Suprapubic skin (tissue), 4 donors: ENCODE measurements at places on chromosomes 5 and 9. TPM values are rescaled to one million over a fixed set of nuclear protein-coding genes. Genes with fewer than 3 reads are reported as not detected.

Gene ST6GALNAC6
- total RNA-seq = 41.6 TPM

Gene FOXD4L6
- total RNA-seq = not detected

Gene OMD
- total RNA-seq = 2.8 TPM

Gene SHROOM1
- 2.1 TPM for total RNA-seq

DNA sequence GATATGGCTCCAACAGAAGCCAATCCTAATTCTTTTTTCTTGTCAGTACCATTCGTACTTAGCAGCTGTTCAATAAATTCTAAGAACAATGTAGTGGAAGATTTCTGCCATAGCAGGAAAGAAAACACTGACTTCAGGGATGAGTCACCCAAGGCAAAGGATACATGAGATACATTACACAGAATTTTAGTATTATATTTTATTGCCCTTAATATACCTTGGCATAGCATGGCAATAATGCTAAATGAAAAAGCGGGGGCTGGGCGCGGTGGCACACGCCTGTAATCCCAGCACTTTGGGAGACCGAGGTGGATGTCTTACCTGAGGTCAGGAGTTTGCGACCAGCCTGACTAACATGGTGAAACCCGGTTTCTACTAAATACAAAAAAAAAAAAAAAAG is 619.1 kb upstream of the DAB2 start:
- no peaks in the 10 kb centered on the region for H3K36me3 ChIP-seq
- DNase-seq = no peak
- H3K4me3 ChIP-seq = no peak overlapping the region
- no peaks in the 10 kb centered on the region for H3K4me1 ChIP-seq

DNA sequence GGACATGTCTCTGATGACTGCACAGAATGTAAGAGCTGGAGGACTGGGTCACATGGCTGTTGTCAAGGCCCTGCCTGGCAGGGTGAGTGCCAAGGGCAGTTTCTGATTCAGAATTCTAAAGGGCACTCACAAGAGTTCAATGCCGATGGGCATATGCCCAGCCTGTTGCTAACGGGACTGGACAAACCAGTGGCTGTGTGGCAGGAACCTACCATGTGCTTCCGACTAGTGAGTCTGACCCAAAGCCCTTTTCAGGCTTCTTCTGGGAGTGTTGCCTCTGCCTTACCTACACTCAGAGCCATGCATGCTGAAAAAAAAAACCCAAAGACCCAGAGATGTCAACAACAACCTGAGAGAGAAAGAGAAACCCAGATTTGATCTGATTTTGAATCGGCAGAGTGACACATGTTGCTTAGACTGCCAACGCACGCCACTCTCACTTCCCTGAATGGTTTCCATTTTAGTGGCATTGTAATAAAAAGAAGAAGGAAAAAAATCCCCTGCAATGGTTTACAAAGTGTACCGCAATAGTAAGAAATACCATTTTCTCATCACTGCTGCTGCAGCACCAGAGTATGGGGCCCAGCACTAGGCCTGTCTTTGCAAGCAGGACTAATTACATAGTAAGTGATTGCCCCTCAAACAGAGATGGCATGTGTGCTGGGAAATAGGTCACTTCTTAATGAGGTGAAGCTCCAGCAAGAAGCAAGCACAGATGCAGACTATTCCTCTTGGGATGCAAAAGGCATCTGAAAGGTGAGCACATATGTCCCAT is 194.3 kb downstream of the PALM2AKAP2 start:
- H3K4me1 ChIP-seq = no peaks in the 10 kb centered on the region
- no peaks in the 10 kb centered on the region for H3K36me3 ChIP-seq
- no peak for DNase-seq
- no peak overlapping the region for H3K27ac ChIP-seq

GRCh38 chr9:108019821-108020220 is 530.3 kb upstream of the KLF4 start:
- no peak for DNase-seq

GRCh38 chr5:172102913-172103626 is 85.0 kb downstream of the STK10 start:
- no peak overlapping the region for H3K4me3 ChIP-seq
- no peaks in the 10 kb centered on the region for H3K27me3 ChIP-seq
- peaks cover 34% of the 10 kb centered on the region for H3K4me1 ChIP-seq
- peaks cover 10% of the 10 kb centered on the region for H3K36me3 ChIP-seq
- no peak overlapping the region for H3K27ac ChIP-seq

DNA sequence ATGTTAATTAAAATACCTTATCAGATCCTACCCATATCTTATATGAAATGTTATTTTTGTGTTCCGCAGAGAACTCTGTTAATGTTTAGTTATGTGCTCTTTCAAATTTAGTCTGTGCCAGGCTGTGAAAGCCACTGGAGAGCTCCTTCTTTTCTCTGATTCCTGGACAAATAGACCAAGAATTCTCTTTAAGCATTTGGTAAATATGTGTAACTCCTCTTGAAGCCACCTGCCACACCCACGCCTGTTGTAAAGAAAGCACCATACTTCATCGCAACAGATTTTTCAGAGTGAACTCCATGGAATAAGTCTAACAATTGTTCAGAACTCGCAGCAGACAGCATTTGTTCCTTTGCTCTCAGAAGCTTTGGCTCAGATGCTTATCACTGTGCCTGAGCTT is 301.1 kb downstream of the FAM170A start:
- H3K36me3 ChIP-seq = no peaks in the 10 kb centered on the region
- H3K27ac ChIP-seq = no peak overlapping the region
- no peaks in the 10 kb centered on the region for H3K27me3 ChIP-seq
- DNase-seq = no peak

GRCh38 chr9:22053178-22053577 is 44.1 kb upstream of the CDKN2B start:
- H3K36me3 ChIP-seq = no peaks in the 10 kb centered on the region
- no peak overlapping the region for H3K27ac ChIP-seq
- no peaks in the 10 kb centered on the region for H3K27me3 ChIP-seq
- no peak overlapping the region for H3K4me3 ChIP-seq
- H3K4me1 ChIP-seq = peaks cover 13% of the 10 kb centered on the region
- DNase-seq = no peak

- no peak overlapping the region for H3K4me3 ChIP-seq
- no peak for DNase-seq
- H3K27me3 ChIP-seq = no peaks in the 10 kb centered on the region
- H3K4me1 ChIP-seq = peaks cover 4% of the 10 kb centered on the region
Measured at GRCh38 chr9:76717176-76717575, 47.1 kb upstream of the PCA3 start.

DNA sequence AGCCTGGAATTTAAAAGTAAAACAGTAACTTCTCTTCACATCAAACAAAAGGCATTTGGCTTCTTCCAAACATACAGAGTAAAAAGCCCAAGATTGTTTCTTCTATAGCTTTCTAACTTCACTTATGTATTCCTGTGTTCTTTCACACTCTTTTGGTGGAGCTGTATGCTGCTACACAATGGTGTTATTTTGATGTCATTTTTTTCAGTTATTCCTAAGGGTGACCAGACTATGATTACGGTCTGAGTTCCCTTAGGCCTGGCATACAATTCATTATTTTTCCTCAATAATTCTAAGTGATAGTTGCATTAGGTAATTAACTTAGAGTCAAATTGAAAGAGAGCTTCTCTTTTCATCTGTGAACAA is 66.3 kb upstream of the IL7R start:
- H3K27ac ChIP-seq = no peak overlapping the region
- H3K4me1 ChIP-seq = no peaks in the 10 kb centered on the region
- H3K36me3 ChIP-seq = no peaks in the 10 kb centered on the region
- no peaks in the 10 kb centered on the region for H3K27me3 ChIP-seq
- no peak overlapping the region for H3K4me3 ChIP-seq

- H3K27ac ChIP-seq = no peak overlapping the region
- no peak for DNase-seq
- no peaks in the 10 kb centered on the region for H3K36me3 ChIP-seq
- no peaks in the 10 kb centered on the region for H3K4me1 ChIP-seq
Measured at GRCh38 chr5:120528609-120529008, 64.5 kb downstream of the PRR16 start.

GRCh38 chr5:39577529-39577928 is 152.7 kb upstream of the DAB2 start:
- no peak overlapping the region for H3K27ac ChIP-seq
- no peaks in the 10 kb centered on the region for H3K36me3 ChIP-seq
- peaks cover 11% of the 10 kb centered on the region for H3K4me1 ChIP-seq
- no peaks in the 10 kb centered on the region for H3K27me3 ChIP-seq

GRCh38 chr5:21154526-21154925 is 1166.5 kb upstream of the CDH18 start:
- H3K4me3 ChIP-seq = no peak overlapping the region
- no peaks in the 10 kb centered on the region for H3K27me3 ChIP-seq
- no peaks in the 10 kb centered on the region for H3K36me3 ChIP-seq
- H3K27ac ChIP-seq = no peak overlapping the region
- no peaks in the 10 kb centered on the region for H3K4me1 ChIP-seq
